Colonic mucosa (tissue), 4 donors: ENCODE measurements at places on chromosomes 7 and 10.
A peak's percentile ranks its signal among the peaks of the same experiment; 100 is the strongest.

GRCh38 chr10:6722616-6723004 lies 142.5 kb upstream of the PRKCQ start:
- DNase-seq: no peak

GRCh38 chr7:70583965-70584883 lies 547.7 kb upstream of the GALNT17 start:
- no peak for DNase-seq

DNA sequence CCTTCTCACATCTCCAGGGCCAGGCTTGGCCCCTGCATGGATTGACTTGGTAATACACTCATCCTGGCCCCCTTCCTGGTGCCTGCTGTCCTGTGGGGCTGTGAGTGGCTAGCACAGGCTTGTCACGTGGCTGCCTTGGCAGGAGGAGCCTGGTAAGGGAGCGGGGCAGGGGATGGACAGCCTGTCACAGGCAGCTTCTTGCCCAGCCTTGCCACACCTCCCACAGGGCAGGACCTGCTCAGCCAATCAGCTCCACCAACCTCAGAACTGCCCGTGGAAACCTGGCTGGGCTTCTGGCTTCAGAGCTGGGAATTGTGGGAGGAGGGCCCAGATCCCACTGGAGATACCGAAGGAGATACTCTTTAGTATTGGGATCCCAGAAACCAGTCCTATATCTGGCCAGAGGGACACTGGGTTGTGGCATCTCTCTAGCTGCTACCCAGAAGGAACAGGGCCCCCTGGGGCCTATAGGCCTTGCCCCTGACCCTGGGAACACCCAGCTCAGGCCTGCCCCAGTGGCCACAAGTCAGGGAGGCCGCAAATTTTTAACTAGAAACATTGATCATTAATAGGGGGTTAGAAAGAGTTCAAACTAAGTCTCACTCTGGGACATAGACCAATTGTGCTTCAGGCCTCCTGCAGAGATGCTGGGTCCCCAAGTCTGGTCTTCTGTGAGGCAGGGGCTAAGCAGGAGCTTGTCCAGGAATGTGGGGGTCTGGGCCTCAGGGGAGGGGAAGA lies at the start of gene HOGA1:
Gene HOGA1 (plus strand): TSS at position 330 of the 738 bp plus-strand sequence. CDS start 315 bp downstream, at position 645.
- peak; percentile 32 for DNase-seq

DNA sequence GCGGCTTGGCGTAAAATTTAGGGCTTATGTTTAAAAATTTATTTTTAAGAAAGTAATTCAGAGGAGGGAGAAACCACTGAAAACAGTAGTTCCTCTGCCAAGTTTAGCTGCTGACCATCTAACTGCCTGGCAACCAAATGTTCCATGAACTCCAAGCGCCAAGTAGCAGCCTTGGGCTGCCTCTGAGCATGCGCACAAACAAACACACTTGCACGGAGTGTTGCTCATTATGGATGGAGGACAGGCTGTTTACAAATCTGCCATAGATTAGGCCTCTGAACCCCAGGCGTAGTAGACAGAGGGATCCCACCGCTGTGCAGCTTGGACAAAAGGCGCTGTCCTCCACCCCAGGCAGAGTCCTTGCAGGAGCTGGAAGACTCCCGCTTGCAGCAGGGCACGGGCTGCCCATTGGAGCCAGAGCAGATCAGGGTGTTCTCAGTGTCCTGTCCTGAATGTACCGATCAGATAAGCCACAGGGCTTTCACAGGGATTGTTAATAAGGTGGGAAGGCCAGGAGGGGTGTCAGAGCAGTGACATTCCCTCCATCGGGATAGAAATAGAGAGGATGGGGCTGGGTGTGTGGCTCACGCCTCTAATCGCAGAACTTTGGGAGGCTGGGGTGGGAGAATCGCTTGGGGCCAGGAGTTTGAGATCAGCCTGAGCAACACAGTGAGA lies 47.7 kb upstream of the LYZL1 start:
- no peak for DNase-seq

DNA sequence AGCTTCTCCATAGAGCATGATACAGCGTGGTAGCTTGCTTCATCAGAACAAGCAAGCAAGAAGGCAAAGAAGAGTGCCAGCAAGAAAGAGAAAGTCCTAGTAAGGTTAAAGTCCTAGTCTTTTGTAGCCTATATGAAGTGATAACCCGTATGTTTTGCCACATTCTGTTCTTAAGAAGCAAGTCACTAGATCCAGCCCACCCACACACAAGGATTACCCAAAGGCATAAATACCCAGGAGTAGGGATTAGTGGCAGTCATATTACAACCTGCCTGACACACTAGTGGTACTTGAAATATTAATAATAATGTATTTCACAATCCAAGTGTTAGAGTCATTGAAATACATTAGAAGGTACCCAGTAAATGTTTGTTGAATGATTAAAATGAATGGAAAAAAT lies 285.5 kb downstream of the HPSE2 start:
- no peak for DNase-seq

DNA sequence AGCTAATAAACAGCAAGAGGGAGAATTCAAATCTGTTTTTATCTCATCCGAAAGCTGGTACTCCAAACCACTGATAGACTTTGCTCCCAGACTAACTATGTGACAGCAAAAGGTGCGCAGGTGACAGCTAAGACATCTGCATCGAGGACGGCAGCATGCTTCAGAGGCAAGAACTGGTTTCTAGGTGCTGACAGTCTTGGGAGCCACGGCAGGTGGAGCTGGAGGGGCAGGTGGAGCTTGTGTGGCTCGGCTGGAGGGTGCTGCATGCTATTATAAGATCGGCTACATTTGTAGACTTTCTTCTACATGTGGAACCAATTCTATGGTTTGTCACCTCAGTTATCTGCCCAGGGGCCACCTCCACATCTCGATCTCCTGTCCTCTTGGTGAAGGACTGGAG lies 21.8 kb upstream of the MMP21 start:
- no peak for DNase-seq

- no peak for DNase-seq
Measured at GRCh38 chr10:101052285-101052684, 9.5 kb upstream of the KAZALD1 start.

DNA sequence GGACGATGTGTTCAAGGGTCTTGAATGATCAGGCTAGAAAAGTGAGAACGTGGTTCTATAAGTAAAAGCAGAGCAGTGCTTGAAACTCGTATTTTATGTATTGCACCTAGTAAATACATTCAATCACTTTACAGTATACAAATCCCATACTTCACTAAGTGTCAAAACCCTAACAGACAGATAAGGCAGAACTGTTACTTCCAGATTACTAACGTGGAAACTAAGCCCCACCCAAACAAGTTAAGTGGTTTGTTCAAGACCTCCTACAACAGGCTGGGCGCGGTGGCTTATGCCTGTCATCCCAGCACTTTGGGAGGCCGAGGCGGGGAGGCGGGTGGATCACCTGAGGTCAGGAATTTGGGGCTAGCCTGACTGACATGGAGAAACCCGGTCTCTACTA lies 9.2 kb upstream of the MYO1G start:
- no peak for DNase-seq

- DNase-seq: no peak
Measured at GRCh38 chr10:131857156-131858117, 43.4 kb upstream of the PPP2R2D start.

DNA sequence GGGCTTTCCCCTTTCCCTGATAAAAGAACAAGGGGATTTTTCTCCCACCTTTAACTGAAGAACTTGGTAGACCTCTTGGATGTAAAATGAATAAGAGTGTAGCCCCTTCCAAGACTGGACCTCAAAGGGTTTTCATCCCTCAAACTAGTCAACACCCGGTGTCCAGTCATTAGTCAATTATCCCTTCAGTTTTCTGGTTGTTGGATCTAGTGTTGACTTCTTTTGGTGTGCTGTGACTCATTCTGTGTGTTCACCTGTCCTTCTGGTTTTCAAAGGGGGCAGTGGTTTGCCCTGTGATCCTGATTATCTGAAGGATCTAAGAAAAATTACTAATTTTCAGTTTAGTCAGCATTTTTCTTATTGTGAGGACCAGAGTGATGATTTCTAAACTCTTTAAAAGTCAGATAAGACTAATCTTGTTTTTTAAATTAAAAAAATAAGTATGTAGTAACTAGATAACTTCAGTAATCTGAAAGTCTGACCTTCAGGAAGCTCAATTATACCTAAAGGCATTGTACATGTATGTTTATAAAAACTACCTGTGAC lies 583.5 kb downstream of the CNTNAP2 start:
- DNase-seq: no peak

- peak; percentile 42 for DNase-seq
Measured at GRCh38 chr7:112206991-112207592, 597 bp downstream of the ZNF277 start.

GRCh38 chr10:35650894-35651293 lies 8.8 kb upstream of the FZD8 start:
- no peak for DNase-seq

DNA sequence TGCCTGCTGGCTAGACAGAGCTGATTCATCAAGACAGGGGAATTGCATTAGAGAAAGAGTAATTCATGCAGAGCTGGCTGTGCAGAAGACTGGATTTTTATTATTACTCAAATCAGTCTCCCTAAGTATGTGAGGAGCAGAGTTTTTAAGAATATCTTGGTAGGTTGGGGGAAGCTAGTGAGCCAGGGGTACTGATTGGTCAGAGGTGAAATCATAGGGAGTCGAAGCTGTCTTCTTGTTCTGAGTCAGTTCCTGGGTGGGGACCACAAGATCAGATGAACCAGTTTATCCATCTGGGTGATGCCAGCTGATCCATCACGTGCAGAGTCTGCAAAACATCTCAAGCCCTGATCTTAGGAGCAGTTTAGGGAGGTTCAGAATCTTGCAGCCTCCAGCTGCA lies 39.8 kb downstream of the FOXI2 start:
- no peak for DNase-seq

- no peak for DNase-seq
Measured at GRCh38 chr10:99551616-99552015, 18.9 kb downstream of the NKX2-3 start.

GRCh38 chr10:132465889-132466519 lies 69.0 kb downstream of the PWWP2B start:
- DNase-seq: no peak

DNA sequence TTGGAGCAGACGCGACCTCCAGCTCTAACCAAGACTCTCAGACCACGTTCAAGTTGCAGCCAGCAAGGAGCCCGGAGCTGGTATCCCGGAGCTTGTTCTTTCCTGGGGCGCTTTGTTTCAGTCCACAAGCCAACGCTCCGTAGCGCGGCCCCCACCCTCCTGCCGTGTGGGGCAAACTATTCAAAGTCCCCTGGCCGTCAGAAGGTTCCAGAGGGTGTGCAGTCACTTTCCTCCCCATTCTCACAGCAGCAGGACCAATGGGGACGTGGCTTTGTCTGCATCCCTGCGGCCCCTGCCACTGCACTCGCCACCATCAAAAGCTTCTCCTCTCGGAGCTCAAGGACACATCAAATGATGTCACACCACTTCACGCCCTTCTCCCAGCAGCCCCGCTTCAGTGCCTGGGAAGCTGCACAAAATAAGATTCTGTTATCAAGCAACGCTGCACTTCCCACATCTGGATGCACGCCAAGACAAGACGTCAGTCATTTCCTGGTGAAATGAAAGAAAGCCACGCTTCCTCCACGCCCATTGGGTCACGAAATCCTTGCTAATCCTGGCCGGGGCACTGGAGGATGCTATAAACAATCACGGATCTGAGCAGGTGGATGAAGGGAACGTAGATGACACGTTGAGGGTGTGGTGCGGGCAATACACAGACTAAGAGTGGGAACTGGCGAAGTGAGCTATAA lies 348.2 kb downstream of the PTPRN2 start:
- peak; percentile 66 for DNase-seq

DNA sequence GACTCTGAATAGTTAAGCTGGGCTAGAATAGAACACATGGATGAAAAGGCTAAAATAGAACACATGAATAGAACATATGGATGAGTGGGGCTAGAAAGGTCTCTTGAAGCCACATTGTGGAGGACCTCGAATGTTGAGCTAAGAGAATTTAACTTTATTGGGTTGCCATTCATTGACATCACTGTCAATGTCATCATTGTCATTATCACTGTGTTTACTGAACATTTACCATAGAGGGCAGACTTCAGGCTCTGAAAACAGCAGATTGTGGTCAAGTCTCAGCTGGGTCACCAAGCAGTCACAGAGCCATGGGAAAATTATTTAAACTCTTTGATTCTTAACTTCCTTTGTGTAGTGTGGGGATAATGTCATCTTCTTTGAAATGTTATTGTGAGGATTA lies 80.4 kb downstream of the WDFY4 start:
- no peak for DNase-seq
